ENCODE measurements at places on chromosomes 6 and 20.
A peak's percentile ranks its signal among the peaks of the same experiment; 100 is the strongest.

- DNase-seq: no peak
Measured at GRCh38 chr6:36301781-36302180, 31.9 kb downstream of the PNPLA1 start.

- no peak for DNase-seq
Measured at GRCh38 chr20:38812182-38812581, 6.7 kb downstream of the PPP1R16B start.

- no peak for DNase-seq
Measured at GRCh38 chr20:58131151-58131550, 97.3 kb downstream of the ANKRD60 start.

- peak; percentile 70 for DNase-seq
Measured at GRCh38 chr6:108782179-108783041, 65.8 kb upstream of the ARMC2 start.

DNA sequence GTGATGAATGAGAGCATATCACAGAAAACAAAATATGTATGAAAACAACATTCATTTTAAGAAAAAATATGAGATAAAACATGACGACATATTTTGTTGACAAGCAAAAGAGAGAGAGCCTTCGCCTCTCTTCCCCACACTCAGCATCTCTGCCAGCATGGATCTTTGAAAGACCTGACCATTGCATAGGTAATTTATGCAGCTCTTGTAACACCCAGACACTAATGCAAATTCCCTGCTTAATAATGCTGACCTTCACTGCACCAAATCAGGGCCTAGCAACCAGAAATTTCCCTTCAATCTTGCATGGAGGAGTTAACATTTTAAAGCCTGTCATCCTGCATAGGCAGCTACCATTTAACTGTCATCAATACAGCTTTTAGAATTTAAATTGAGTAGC, 50.0 kb upstream of the CNR1 start:
- DNase-seq: no peak

- DNase-seq: no peak
Measured at GRCh38 chr6:132236281-132236680, 165.0 kb downstream of the MOXD1 start.

- no peak for DNase-seq
Measured at GRCh38 chr20:19231359-19232035, 19.1 kb downstream of the SLC24A3 start.

- no peak for DNase-seq
Measured at GRCh38 chr6:165585060-165585459, 78.0 kb downstream of the PDE10A start.

DNA sequence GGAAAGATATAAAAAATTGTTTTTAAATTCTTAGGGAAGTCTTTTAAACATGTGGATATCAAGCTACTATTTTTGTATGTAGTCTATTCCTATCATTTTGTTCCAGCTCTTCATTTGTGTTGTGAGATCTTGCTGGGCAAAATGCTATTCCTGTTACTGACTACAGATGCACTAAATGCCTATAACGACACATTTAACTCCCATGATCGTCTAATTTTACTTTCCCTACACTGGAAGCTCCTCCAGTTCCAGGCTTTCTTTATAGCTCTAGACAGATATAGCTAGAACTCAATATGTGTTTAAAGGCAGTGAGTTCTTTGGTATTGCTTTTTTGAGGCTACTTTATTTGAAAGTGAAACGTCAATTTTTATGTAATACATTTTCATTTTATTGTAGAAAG, 971.5 kb upstream of the CITED2 start:
- no peak for DNase-seq

GRCh38 chr6:24445704-24446103, 43.0 kb downstream of the MRS2 start:
- no peak for DNase-seq

DNA sequence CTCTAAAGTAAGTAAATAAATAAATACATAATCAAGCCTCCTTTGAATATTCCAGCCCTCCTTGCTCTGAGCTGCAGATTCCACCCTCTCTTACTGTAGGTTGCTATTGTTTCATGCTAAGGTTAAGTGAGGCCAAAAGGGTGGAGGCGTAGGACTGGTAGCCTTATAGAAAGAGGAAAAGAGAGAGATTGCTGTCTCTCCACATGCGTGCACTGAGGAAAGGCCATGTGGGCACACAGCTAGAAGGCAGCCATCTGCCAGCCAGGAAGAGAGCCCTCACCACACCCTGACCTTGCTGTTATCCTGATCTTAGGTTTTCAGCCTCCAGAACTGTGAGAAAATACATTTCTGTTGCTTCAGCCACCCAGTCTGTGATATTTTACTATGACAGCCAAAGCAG, 87.4 kb upstream of the SHLD1 start:
- no peak for DNase-seq

GRCh38 chr6:92779746-92780145, 639.6 kb downstream of the EPHA7 start:
- DNase-seq: no peak

DNA sequence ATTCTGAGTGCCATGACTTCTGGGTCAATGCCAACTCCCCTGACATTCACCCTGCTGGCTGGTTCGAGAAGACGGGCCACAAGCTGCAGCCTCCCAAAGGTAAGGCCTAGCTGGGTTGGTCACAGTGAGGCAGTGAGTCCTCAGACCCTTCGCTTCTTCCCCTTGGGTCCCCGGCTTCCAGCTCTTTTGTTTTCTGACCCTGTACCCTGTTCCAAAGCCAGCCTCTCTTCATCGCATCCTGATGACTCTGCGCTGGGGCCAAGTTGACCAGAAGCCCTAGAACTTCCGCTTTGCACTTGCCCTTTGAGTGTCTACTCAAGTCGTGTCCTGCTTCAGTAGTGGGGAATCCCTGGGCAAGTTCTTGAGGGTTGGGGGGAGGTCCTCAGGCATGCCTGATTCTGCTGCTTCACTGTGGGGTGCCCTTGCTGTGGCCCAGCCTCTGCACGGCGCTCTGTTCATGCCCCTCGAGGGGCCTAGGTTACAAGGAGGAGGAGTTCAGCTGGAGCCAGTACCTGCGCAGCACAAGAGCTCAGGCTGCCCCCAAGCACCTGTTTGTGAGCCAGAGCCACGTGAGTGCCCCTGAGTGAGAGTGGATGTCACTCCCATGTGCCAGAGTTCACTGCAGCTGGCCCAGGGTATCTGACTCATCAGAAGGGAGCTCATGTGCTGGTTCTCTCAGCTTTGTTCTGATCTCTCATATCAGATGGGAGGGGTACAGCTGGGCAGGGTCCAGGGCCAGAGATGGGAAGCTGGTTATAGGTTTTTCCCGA, 23.0 kb downstream of the L3MBTL1 start:
- DNase-seq: no peak

- no peak for DNase-seq
Measured at GRCh38 chr6:11043378-11043960, 636 bp downstream of the ELOVL2 start.

DNA sequence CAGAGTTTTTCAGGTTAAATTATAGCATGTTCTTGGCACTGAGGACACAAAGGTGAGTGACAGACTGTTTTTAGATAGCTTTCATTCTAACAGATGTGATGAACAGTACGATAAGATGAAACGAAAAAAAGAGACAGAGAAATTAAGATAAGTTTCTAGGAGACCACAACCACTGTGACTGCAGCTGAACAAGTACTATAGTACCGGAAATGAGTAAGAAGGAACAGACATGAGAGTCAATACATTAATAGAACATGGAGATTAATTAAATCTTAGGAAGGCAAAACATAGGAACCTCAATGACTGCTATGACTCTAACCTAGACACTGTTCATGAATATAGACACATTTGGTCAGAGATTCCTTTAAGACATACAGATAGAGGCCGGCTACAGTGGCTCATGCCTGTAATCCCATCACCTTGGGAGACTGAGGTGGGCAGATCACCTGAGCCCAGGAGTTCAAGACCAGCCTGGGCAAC, 40.2 kb downstream of the HBS1L start:
- DNase-seq: no peak

- no peak for DNase-seq
Measured at GRCh38 chr20:21982559-21982958, 277.1 kb downstream of the PAX1 start.

- no peak for DNase-seq
Measured at GRCh38 chr6:54096811-54097210, 14.4 kb upstream of the MLIP start.

- DNase-seq: no peak
Measured at GRCh38 chr6:3804964-3805363, 44.2 kb upstream of the FAM50B start.

DNA sequence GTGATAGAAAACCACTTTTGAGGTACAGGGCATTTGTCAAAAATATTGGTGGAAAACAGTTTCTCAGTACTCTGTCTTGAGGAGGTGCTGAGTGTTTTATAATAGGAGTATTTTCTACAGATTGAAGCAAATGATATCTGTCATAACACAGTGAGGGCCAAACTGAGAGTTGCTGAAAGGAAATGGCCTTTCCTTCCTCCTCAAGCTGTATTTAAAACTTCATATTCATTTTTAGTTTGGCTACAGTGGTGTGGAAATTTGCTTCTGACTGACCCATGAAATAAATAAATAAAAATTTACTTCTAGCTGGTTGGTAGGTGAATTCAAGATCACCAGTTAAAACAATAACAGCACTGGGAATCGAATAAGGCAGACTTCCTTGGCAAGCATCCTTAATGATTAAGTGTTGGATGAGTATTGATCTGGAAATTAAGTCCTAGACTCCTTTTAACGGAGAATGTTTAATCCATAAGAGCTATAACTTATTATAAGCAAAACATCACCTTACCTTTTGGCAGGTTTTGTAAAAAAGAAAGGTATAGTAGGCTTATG, 828.6 kb upstream of the CITED2 start:
- no peak for DNase-seq

DNA sequence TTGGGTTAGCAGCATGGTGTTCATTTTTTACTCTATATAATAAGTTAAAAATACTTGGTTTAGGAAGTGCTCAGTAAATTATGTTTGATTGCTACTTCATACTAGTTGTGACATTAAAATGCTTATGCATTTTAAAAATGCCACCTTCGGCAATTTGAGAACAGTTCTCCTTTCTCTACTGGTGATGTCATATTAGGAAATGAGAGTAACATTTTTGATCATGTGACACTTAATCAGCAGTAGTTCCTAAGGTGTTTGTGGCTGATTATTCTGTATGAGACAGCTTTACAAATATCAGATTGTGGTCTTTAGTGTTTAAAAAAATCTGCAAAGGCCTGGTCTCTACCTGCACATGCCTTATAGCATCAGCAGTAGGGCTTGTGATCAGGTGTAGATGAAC, 4.4 kb downstream of the GZF1 start:
- no peak for DNase-seq

- DNase-seq: no peak
Measured at GRCh38 chr6:117558818-117559217, 43.5 kb downstream of the GOPC start.

DNA sequence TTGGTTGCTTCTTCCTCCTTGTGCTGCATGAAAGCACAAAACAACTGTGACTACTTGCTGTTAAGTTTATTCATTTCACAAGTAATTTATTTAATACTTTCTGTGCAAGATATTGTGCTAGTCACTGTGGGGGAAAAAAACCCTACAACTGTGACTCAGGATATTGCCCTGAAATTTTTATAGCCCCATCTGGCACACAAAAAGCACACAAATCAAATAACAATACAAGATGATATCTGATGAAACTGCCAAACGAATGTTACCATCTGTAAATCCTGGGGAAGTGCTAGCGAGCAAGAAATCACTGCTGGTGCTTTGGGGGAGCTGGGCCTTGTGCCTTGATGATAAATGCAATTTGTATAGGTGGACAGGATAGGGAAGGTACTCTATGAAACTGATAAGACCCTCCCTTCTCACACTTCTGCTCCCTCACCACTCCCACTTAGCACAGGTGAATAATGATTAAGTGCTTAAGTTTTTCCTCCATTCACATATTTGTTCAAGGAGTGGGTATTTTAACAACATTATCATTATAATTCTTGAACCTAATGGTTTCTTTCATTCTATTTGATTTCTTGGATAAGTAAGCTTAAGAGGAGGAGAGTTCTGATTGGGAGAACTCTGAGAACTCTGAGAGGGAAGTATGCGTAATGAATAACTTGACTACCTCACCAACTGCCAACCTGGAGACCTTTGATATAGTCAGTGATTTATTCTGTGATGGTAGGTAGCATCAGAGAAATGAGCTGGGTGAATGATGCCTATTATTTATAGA, 115.3 kb downstream of the RTN4IP1 start:
- DNase-seq: no peak

- DNase-seq: no peak
Measured at GRCh38 chr6:83514466-83514865, 2.1 kb downstream of the PRSS35 start.

- no peak for DNase-seq
Measured at GRCh38 chr6:93164781-93165180, 254.6 kb downstream of the EPHA7 start.

DNA sequence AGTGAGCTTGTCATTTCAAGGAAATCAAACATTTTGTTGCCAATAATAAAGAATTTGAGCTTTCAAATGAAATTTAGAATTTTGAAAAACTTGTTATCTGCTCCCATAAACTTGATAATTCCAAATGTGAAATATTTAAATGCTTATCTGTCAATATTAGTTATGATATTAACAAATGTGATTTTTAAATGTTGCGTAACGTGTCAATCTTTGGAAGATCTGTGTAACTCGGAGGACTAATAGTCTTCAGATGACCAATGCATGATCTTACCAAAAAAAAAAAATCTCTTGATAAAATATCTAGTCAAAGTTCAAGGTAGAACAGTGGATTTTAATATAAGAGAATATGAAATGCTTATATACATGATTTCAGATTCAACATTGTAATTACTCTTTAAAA, 274.5 kb upstream of the HSF2 start:
- no peak for DNase-seq

GRCh38 chr6:103268335-103268734, 1591.4 kb downstream of the HACE1 start:
- no peak for DNase-seq

GRCh38 chr20:4681401-4681800, 40.3 kb upstream of the PRND start:
- DNase-seq: no peak

DNA sequence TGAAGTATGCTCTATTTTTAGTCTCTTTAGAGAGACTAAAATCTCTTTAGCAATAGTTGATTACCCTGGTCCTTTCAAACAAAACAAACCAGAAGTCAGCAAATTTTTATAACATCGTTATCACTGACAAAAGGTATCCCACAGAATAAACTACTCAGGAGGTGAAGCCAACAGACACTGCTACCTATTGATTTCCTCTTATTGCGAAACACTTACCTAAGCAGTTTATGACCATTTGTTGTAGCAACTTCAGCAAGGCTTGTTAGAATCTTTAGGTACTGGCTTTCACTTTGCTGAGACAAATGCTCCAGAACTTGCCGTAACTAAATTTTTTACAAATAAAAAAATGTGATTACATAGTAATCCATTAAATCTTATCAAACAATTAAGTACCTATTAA, 64.4 kb downstream of the HACE1 start:
- DNase-seq: no peak

GRCh38 chr6:33314943-33315792, 1.3 kb upstream of the TAPBP start:
- no peak for DNase-seq

GRCh38 chr6:148179786-148180185, 162.9 kb upstream of the SASH1 start:
- DNase-seq: no peak

DNA sequence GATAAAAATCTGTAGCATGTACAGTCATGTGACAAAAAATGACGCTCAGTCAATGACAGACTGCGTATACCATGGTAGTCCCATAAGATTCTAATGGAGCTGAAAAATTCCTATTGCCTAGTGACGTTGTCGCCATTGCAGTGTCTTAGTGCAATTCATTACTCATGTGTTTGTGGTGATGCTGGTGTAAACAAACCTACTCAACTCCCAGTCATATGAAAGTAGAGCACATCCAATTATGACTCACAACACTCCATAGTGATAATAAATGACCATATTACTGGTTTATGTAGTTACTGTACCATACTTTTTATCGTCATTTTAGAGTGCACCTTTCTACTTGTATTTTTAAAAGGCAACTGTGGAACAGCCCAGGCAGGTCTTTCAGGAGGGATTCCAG, 45.0 kb downstream of the TFAP2A start:
- DNase-seq: no peak
